ENCODE measurements at places on chromosomes 6 and 20. TPM values are rescaled to one million over a fixed set of nuclear protein-coding genes. Genes with fewer than 3 reads are reported as not detected.
A peak's percentile ranks its signal among the peaks of the same experiment; 100 is the strongest.

Gene EPPIN
- total RNA-seq, result not detected

- no peak overlapping the region for H3K27ac ChIP-seq
- no peak overlapping the region for H3K4me3 ChIP-seq
- peaks cover 7% of the 10 kb centered on the region for H3K27me3 ChIP-seq
- DNase-seq, result no peak
- no peaks in the 10 kb centered on the region for H3K4me1 ChIP-seq
- H3K36me3 ChIP-seq, result no peaks in the 10 kb centered on the region
Measured at GRCh38 chr6:154482858-154483257, 27.6 kb downstream of the CNKSR3 start.

- peaks cover 23% of the 10 kb centered on the region for H3K27me3 ChIP-seq
- no peak overlapping the region for H3K27ac ChIP-seq
- no peaks in the 10 kb centered on the region for H3K4me1 ChIP-seq
- peaks cover 3% of the 10 kb centered on the region for H3K36me3 ChIP-seq
- DNase-seq, result no peak
- H3K4me3 ChIP-seq, result no peak overlapping the region
Measured at GRCh38 chr6:106014955-106015354, 71.2 kb upstream of the PRDM1 start.

GRCh38 chr6:29834564-29835436 is 7.2 kb downstream of the HLA-G start:
- no peaks in the 10 kb centered on the region for H3K36me3 ChIP-seq
- H3K27ac ChIP-seq, result no peak overlapping the region
- peaks cover 10% of the 10 kb centered on the region for H3K4me1 ChIP-seq
- no peak overlapping the region for H3K4me3 ChIP-seq

DNA sequence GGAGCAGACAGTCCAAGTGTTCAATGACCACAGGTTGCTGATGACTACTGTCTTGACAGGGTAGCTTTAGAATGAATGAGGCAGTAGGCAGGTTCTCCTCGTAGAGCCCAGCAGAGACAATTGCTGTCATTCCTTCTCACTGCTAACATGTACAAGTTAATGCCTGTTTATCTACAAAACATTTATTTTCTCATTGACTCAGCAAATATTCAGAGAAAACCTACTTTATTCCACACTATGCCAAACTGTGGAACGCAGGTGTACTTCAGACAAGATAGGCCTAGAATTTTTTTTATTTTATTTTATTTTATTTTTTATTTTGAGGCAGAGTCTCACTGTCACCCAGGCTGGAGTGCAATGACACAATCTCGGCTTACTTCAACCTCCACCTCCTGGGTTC is 50.8 kb downstream of the ARHGAP18 start:
- H3K4me3 ChIP-seq, result no peak overlapping the region
- H3K27ac ChIP-seq, result no peak overlapping the region
- H3K4me1 ChIP-seq, result peaks cover 14% of the 10 kb centered on the region
- no peak for DNase-seq
- no peaks in the 10 kb centered on the region for H3K27me3 ChIP-seq
- H3K36me3 ChIP-seq, result peaks cover 2% of the 10 kb centered on the region

DNA sequence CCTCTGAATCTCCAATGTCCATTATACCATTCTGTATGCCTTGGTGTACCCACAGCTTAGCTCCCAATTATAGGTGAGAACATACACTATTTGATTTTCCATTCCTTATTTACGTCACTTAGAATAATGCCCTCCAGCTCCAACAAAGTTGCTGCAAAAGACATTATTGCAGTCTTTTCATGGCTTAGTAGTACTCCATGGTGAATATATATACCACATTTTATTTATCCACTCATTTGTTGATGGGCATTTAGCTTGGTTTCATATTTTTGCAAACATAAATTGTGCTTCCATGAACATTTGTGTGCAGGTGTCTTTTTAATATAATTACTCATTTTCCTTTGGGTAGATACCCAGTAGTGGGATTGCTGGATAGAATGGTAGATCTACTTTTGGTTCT is 374.1 kb upstream of the HTR1E start:
- DNase-seq, result no peak
- no peak overlapping the region for H3K4me3 ChIP-seq
- no peaks in the 10 kb centered on the region for H3K36me3 ChIP-seq
- H3K27ac ChIP-seq, result no peak overlapping the region
- no peaks in the 10 kb centered on the region for H3K27me3 ChIP-seq

- no peak for DNase-seq
- H3K36me3 ChIP-seq, result no peaks in the 10 kb centered on the region
- no peaks in the 10 kb centered on the region for H3K4me1 ChIP-seq
Measured at GRCh38 chr6:163675611-163676010, 261.1 kb downstream of the QKI start.

Gene PIGU
- 18.7 TPM for total RNA-seq

Gene CALHM4
- total RNA-seq, result not detected

GRCh38 chr6:131136021-131136786 is 937 bp downstream of the AKAP7 start:
- H3K4me3 ChIP-seq, result peak overlapping the region; percentile 87
- peaks cover 18% of the 10 kb centered on the region for H3K4me1 ChIP-seq
- peak overlapping the region; percentile 99 for H3K27ac ChIP-seq
- H3K36me3 ChIP-seq, result peaks cover 4% of the 10 kb centered on the region

- no peaks in the 10 kb centered on the region for H3K4me1 ChIP-seq
- H3K27me3 ChIP-seq, result no peaks in the 10 kb centered on the region
Measured at GRCh38 chr6:129104131-129104530, 221.2 kb downstream of the LAMA2 start.

- H3K27ac ChIP-seq, result no peak overlapping the region
- no peak overlapping the region for H3K4me3 ChIP-seq
- H3K36me3 ChIP-seq, result peaks cover 3% of the 10 kb centered on the region
- DNase-seq, result no peak
Measured at GRCh38 chr6:40791004-40791403, 203.8 kb upstream of the LRFN2 start.

- no peaks in the 10 kb centered on the region for H3K4me1 ChIP-seq
- no peaks in the 10 kb centered on the region for H3K27me3 ChIP-seq
- no peak for DNase-seq
- H3K27ac ChIP-seq, result no peak overlapping the region
Measured at GRCh38 chr20:42430598-42430997, 759.1 kb downstream of the PTPRT start.

GRCh38 chr20:44527716-44528199 is 5.9 kb upstream of the SERINC3 start:
- peaks cover 11% of the 10 kb centered on the region for H3K4me1 ChIP-seq
- H3K27me3 ChIP-seq, result no peaks in the 10 kb centered on the region
- H3K4me3 ChIP-seq, result no peak overlapping the region

- H3K4me3 ChIP-seq, result no peak overlapping the region
- H3K27ac ChIP-seq, result no peak overlapping the region
- peaks cover 29% of the 10 kb centered on the region for H3K36me3 ChIP-seq
- DNase-seq, result no peak
- H3K4me1 ChIP-seq, result peaks cover 1% of the 10 kb centered on the region
- no peaks in the 10 kb centered on the region for H3K27me3 ChIP-seq
Measured at GRCh38 chr6:34412643-34413214, 13.1 kb downstream of the RPS10 start.

DNA sequence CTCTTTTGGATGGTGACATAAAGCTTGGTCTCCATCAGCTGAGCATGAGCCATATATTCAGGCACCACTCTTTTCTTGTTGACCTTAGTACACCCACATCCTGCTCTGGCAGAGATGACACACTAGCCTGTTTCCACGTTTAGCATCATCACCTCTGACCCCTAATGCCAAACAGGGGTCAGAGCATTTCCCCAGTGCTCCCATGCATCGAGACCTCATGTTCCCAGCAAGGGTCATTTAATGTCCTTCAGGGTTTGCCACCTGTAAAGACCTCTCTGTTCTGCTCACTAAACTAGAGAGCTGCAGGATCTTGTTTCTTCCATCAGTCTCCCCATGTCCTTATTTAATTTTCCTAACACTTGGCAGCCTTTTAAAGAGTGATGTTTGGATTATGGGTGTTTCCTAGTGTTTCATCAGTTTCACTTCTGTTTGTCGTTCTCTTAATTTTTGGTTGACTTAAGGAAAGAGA is 97.5 kb downstream of the AIG1 start:
- H3K4me1 ChIP-seq, result no peaks in the 10 kb centered on the region
- no peak overlapping the region for H3K27ac ChIP-seq
- no peaks in the 10 kb centered on the region for H3K36me3 ChIP-seq
- H3K4me3 ChIP-seq, result no peak overlapping the region
- DNase-seq, result no peak

DNA sequence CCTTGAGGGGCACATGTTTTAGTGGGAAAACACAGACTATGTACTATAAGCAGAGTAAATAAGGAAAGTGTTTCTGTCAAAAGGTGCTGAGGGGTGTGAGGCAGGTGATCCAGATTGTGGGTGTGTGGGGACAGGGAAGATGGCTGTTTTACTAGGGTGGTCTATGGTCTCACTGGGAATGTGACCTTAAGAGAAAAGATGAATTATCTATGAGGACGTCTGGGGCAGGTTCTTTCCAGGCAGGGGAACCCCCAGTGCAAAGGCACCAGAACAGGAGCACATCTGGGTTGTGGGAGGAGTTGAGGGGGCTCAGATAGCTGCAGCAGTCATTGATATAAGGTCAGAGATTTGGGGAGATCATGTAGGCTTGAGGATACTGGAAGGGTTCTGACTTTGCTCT is 18.2 kb upstream of the POLR1H start:
- no peak overlapping the region for H3K27ac ChIP-seq
- H3K36me3 ChIP-seq, result peaks cover 2% of the 10 kb centered on the region
- H3K4me1 ChIP-seq, result peaks cover 9% of the 10 kb centered on the region
- H3K27me3 ChIP-seq, result no peaks in the 10 kb centered on the region
- H3K4me3 ChIP-seq, result no peak overlapping the region

Gene FAM83C
- total RNA-seq, result not detected

Gene IRF4
- 111 TPM for total RNA-seq

DNA sequence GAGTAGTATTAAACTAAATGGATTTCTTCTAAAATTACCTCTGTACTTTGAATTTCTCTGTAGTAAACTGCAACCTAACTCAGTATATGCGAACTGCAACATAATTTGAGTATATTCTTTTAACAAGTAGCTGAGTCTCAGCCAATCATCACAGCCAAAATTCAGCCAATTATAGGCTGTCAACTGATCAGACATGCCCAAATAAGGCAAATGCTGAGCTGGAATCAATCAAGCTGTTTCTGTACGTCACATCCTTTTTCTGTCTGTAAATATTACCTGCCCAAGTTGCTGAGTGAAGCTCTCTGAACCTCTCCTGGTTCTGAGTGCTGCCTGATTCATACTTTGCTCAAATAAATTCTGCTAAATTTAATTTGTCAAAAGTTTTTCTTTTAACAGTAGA is 9.5 kb upstream of the C6orf58 start:
- H3K27me3 ChIP-seq, result peaks cover 8% of the 10 kb centered on the region
- H3K4me3 ChIP-seq, result no peak overlapping the region
- DNase-seq, result no peak
- H3K4me1 ChIP-seq, result peaks cover 9% of the 10 kb centered on the region

DNA sequence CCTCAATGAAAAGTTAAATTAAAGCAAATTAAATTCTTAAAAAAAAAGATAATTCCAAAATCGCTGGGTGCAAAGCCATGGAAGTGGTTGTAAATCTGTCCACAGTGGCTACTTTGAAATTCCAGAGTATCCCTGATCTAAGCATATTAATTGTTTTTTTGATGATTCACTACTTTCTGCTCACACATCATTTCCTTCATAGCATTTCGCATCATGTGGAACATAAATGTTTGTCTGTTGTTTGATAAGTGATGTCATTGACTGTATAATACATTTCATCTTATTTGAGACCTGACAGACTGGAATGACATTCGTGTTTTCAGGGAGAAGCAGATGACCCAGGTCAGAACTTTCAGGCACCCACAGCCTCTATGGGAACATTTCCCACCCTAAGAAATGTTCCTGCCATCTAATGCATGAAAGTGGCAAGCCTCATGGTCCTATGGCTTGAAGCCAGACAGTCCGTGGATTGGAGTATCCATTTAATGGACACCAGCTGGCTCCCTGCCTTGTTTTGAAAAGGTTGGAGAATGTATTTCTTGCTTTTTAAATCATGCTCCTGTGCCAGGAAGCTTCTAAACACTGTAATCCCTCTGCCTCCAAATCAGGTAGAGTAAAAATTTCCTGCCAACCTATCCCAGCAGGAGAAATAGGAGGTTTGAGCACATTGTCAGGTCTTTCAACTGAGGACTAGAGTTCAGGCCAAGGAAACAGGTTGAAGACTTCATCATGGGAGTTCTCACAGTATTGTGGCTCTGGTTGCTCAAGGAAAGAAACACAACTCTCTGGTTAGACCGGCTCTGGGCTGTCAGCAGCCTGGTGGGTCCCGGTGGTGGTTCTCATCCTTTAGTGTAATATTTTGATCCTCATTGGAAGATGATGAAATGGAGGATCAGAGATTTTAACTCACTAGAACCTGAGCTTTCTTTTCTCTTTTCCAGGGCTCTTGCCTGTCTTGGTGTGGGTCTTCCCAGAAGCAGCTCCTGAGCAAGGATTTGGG is 157.9 kb downstream of the SLC24A3 start:
- DNase-seq, result no peak
- H3K36me3 ChIP-seq, result no peaks in the 10 kb centered on the region
- no peaks in the 10 kb centered on the region for H3K4me1 ChIP-seq
- H3K27ac ChIP-seq, result no peak overlapping the region
- no peak overlapping the region for H3K4me3 ChIP-seq

Gene SLC16A10
- 3.2 TPM for total RNA-seq

DNA sequence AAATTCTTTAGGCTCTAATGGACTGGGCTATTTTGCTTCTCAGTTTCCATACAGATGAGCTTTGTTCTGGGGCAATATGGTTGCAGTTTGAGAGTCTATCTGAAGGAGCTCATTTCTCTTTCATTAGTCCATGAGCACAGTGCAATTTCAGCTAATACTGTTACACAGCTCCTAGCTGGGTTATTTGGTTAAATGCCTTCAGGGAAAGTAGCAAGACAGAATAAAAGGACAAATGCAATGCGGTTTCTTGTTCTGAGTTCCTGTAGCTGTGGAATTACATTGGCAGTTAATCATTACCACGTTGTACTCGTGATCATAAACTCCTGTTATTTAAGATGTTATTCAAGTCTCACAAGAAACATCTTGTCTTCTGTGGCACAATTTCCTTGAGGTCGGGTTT is 127.7 kb downstream of the BFSP1 start:
- no peak overlapping the region for H3K4me3 ChIP-seq
- H3K4me1 ChIP-seq, result no peaks in the 10 kb centered on the region
- H3K27me3 ChIP-seq, result peaks cover 5% of the 10 kb centered on the region
- H3K27ac ChIP-seq, result no peak overlapping the region
- no peak for DNase-seq

DNA sequence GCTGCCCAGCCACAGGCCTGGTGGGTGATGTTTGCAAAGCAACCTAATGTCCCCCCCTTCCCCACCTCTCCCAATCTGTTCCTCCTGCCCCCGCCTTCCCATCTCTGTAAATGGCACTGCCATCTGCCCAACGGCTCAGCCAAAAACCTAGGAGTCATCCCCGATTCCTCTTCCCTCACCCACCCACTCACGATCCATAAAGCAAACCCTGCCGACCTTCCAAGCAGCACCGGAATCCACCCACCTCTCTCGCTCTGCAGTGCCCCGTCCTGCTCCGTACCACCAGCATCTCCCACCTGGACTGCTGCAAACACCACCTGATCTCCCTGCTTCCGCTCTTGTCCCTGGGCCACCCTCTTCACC is 37.6 kb downstream of the SULF2 start:
- no peaks in the 10 kb centered on the region for H3K36me3 ChIP-seq
- H3K27ac ChIP-seq, result no peak overlapping the region
- H3K4me3 ChIP-seq, result no peak overlapping the region
- H3K27me3 ChIP-seq, result peaks cover 12% of the 10 kb centered on the region

GRCh38 chr6:50952092-50952907 is 133.6 kb downstream of the TFAP2B start:
- no peak overlapping the region for H3K27ac ChIP-seq
- no peaks in the 10 kb centered on the region for H3K36me3 ChIP-seq
- H3K4me1 ChIP-seq, result no peaks in the 10 kb centered on the region
- no peak for DNase-seq
- no peak overlapping the region for H3K4me3 ChIP-seq

All from activated CD4-positive, alpha-beta T cell treated with anti-CD3 and anti-CD28 coated beads, Interleukin-2, amount 10 ng/mL, durations not matched to agents 7 days and 5 days (primary cell).